A172 (cell line): ENCODE measurements at places on chromosomes 3 and 15. TPM values are rescaled to one million over a fixed set of nuclear protein-coding genes. Genes with fewer than 3 reads are reported as not detected.

- no peak for DNase-seq
These were observed 264.2 kb downstream of the ROBO2 start for GRCh38 chr3:77303955-77304699.

DNA sequence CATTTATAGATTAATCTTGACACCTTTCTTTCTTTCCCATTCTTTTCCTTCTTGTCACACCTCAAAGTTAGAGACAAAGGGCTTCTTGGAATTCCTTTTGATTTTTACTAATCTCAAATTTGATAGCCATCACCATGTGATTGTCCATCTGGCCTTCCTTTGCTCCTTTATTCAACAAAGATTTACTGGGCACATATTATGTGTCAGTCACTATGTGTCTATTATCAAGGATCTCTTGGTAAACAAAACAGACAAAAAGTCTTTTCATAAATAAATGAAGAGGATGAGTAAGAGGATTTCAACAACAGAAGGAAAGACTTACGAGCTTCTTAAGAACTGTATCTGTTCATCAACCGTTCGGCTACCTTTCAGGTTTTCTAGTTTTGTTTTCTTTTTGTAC, 56.5 kb downstream of the SAMMSON start:
- DNase-seq, result no peak

- DNase-seq, result no peak
These were observed 252.0 kb upstream of the VEPH1 start for GRCh38 chr3:157755233-157755632.

Gene ISLR2
- total RNA-seq, result not detected in 2 replicates

GRCh38 chr3:3101660-3102458, 8.3 kb downstream of the IL5RA start:
- no peak for DNase-seq

- peak; percentile 50 for DNase-seq
These were observed 58.5 kb downstream of the ECT2 start for GRCh38 chr3:172808969-172809546.

Gene GPD1L
- total RNA-seq, result 19.9 and 24.3 TPM in 2 replicates

Gene ZNF774
- 1.8 and 8.3 TPM in 2 replicates for total RNA-seq

Gene ITGB5
- 118 and 146 TPM in 2 replicates for total RNA-seq

DNA sequence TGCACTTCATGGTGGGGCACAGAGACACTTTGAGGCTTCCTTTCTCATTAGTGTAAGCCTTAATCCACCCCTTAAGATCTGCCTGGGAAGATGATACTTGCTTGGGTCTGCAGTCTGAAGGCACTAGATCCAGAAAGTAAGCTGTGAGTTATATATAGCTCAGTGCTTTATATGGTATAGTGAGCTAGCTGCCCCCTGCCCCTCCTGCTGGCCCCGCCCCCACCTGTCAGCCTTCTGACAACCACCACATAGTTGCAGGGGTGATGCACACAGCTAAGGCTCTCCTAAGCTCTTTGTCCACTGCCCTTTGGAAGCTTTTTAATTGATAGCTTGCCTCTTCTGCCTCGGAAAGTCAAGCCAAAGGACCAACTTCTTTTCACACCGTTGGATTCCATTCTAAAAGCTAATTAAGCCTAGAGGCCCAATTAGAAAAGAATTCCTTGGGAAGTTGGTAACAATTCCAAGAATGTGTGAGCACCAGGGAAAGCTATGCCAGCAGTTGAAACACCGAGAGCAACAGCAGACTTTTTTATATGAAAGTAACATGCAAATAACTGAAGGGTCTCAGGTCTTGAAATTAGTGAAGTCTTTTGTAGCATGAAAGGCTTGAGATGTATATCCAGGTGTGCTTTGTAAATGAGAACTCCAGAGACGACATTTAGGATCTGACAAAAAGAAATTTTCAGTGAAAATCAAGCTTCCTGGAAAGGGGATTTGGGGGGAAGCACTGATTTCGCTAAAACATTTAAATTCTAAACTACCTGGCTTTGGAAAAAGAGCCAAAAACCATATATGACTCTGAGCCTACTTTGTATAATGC, 2.3 kb downstream of the TPM1 start:
- DNase-seq, result peak; percentile 80

DNA sequence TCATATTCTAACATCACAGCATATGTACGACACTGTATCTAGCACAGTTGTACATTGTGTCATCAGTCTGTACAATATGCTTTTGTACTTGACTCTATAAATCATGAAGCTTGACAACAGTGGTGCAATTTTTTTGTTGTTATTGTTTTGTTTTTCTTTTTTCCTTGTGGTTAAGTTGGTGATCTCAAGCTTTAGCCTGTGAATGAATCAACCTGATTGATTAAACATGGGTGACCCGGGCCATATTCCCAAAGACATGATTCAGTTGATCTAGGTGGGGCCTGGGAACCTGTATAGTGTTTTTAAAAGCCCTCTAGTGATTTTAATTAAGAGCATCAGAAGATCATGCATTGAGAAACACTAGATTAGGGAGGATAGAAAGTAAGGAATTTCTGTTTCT, 101.8 kb upstream of the AADACL2 start:
- no peak for DNase-seq

Gene PRSS50
- total RNA-seq, result not detected in 2 replicates

- no peak for DNase-seq
These were observed at the start of gene C3orf85 for GRCh38 chr3:109136523-109136922. C3orf85 (plus strand) TSS chr3:109136719; CDS start chr3:109136848, 129 bp downstream.

- no peak for DNase-seq
These were observed 42.2 kb downstream of the SLC9A9 start for GRCh38 chr3:143806038-143806437.

Gene RASGRF1
- total RNA-seq, result 1.2 and 2.1 TPM in 2 replicates

- no peak for DNase-seq
These were observed 123.2 kb upstream of the BNIP2 start for GRCh38 chr15:59812250-59812870.

DNA sequence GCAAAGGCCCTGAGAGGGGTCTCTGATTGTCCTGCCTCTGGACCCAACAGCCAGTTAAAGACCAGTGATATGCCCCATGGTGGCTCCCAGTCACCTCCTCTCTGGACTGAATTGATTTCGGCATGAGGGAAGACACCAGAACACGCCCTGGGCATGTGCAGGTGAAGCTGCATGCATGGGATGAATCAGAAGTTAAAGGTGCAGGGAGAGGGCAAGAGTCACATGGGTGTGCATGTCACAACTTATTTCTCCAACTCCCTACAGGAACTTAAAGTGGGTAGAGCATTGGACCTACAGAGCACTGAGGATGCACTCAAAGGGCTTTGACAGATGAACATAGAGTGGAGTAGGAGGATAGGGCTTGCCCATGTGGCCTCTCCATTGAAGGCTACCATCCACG, 16.9 kb upstream of the RHCG start:
- DNase-seq, result no peak

GRCh38 chr3:171700653-171701052, 109.6 kb downstream of the PLD1 start:
- DNase-seq, result no peak

Gene RPS27L
- 111 and 135 TPM in 2 replicates for total RNA-seq

- DNase-seq, result no peak
These were observed 51.6 kb downstream of the SLC7A14 start for GRCh38 chr3:170534227-170534626.

GRCh38 chr15:41799488-41799805, 25.2 kb downstream of the MAPKBP1 start:
- DNase-seq, result no peak

DNA sequence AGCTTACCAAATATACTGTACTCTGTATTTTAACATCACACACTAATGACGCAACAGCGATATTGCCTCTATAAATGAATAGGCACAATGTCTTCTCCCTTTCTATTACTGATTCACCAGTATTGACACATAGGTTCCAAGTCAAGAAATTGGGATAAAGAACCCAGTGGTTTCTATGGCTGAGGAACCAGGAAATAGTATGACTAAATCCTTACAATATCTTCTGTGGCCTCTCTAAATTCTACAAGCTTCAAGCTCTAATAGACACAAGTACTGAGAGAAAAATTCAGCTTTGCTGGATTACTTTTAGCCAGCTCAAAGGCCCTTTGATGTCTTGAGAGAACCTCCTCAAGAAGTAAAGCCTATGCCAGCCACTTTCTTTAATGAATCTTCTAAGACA, 162.5 kb downstream of the DPH6 start:
- no peak for DNase-seq

Gene PRICKLE2
- total RNA-seq, result 6.9 and 8.8 TPM in 2 replicates

DNA sequence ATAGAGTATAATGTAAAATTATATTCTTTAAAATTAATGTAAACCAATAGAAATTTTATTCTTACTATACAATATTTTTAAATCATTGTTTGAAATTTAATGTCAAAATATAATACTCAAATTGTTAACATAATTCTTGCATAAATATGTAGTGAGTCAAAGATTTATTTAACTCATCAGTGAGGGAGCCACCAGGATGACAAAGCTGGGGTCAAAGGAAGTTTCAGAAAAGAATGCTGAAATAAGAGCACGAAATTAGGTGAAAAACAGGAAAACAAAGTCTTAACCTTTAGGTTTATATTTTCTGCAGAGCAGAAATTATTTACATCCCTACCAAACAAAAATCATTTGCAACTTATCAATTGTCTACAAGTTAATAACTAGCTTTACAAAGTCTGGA, 74.1 kb downstream of the DIPK2A start:
- no peak for DNase-seq

DNA sequence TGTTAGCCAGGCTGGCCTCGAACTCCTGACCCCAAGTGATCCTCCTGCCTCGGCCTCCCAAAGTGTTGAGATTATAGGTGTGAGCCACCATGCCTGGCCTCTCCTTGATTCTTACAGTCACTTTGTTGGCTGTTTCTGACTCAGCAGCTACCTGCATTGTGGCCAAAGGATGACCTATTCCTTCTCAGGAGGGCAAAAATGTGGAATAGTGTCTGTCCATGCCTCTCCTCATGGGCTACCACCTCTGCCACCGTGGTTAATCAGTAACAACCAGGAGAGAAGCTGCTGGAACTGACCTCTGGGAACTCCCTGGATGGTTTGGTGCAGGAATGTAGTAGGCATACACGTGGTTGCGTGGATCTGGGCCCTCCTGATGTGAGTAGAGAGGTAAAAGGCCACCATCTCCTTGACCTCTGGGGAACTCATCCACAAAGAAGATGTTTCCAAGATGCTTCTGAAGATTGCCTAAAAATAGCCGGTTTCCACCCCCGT, 63.3 kb downstream of the FLNB start:
- DNase-seq, result no peak

DNA sequence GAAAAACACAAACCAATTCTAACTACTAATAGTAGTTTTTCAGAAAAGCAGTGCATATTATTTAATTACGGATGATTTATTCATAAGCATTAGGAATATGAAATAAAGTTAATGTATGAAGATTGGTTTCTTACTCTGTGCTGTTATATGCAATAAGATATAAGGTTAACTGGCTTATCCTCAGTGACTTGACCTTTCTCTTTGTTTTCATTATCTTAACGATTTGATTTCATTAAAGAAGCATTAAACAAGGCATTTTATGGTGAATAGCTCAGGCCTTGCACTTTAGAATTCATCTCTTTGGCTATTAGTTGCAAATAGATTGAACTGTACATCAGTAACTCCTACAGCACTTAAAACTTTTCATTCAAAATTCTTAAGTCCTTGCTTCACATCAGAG, 28.9 kb downstream of the RAP2B start:
- no peak for DNase-seq

- no peak for DNase-seq
These were observed 14.8 kb downstream of the LNP1 start for GRCh38 chr3:100416176-100416575.

DNA sequence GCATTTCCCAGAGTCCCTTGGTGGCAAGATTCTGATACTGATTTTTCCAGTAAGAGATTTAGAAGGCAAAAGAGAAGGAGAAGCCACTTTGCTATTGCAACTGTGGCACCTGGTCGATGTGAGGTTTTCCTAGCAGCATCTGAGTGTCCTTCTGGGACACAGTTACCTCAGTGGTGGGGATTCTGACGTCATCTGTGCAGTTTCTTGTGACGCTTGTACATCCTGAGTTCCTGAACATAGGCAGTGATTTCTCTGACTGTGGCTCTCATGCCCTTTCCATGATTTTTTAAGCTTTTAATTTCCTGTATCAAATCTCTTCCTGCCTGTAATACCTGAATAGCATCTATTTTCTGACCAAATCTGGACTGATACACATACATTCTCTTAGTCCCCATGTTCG, 8.9 kb downstream of the USP13 start:
- DNase-seq, result no peak

GRCh38 chr3:184320104-184320445, 5.7 kb downstream of the EIF4G1 start:
- DNase-seq, result peak; percentile 97

- DNase-seq, result peak; percentile 33
These were observed 111.2 kb upstream of the SUCLG2 start for GRCh38 chr3:67765575-67765974.

- DNase-seq, result no peak
These were observed 351.8 kb downstream of the FOXP1 start for GRCh38 chr3:71231680-71232079.

- DNase-seq, result no peak
These were observed 74.8 kb upstream of the WDR72 start for GRCh38 chr15:53834214-53834613.

Gene KNL1
- 33.6 and 40.1 TPM in 2 replicates for total RNA-seq

Gene BFSP2
- total RNA-seq, result not detected in 2 replicates

Gene RTP4
- 0.19 and 0.78 TPM in 2 replicates for total RNA-seq

Gene THRB
- not detected in 2 replicates for total RNA-seq

DNA sequence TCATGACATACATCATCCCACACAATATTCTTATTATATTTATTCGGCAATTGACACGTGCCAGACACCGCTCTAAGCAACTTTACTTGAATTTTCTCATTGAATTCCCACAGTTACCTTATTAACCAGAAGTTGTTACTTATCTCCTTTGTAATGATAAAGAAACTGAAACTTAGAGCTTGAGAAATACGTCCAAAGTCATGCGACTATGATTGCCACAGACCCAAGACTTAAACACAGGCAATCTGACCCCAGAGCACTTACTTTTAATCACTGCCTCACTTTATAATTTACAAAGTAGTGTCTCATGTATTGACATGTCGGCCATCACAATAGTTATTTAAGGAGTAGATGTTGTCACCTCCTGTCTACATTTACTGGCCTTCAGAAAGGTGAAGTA, 64.7 kb downstream of the ATP13A4 start:
- no peak for DNase-seq
